Mesenteric fat pad (tissue), 1 donor: ENCODE measurements at places on chromosomes 6 and 20. TPM values are rescaled to one million over a fixed set of nuclear protein-coding genes. Genes with fewer than 3 reads are reported as not detected.

Gene RAET1G
- total RNA-seq = 0.51 TPM

Gene IMPG1
- not detected for total RNA-seq

Gene TRIM10
- total RNA-seq = not detected

Gene ANKRD6
- 7.1 TPM for total RNA-seq

Gene HNF4A
- 0.51 TPM for total RNA-seq

Gene NOX3
- not detected for total RNA-seq

Gene BANF2
- total RNA-seq = not detected
